ENCODE measurements at places on chromosomes 3 and 15.

DNA sequence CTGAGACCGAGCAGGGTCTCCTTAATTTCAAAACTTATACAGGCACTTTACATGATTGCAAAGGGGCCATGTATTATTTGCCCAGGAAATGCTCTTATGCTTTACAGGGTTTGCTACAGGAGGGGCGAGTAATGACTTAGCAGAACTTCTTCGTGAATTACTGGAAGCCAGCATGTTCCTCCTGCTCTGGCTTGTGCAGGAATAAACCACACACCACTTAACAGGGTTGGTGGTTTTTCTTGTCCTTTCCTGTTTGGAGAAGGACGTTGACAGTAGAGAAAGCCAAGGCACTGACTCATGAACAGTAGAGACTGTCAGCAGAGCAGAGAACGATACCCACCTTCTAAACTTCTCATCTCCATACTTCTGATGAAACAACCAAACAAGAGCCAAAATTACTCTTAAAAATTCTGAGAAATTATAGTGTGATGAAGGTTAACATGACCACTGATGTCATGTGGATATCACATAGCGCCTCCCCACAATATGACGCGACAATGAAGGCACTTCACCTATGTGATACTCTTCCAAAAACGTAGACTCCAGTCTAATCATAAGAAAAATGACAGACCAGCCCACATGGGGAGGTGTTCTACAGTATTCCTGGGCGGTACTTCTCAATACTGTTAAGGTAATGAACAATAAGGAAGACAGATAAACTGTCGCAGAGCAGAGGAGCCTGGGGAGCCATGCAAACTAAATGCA is 24.7 kb upstream of the MCTP2 start:
- DNase-seq: no peak

DNA sequence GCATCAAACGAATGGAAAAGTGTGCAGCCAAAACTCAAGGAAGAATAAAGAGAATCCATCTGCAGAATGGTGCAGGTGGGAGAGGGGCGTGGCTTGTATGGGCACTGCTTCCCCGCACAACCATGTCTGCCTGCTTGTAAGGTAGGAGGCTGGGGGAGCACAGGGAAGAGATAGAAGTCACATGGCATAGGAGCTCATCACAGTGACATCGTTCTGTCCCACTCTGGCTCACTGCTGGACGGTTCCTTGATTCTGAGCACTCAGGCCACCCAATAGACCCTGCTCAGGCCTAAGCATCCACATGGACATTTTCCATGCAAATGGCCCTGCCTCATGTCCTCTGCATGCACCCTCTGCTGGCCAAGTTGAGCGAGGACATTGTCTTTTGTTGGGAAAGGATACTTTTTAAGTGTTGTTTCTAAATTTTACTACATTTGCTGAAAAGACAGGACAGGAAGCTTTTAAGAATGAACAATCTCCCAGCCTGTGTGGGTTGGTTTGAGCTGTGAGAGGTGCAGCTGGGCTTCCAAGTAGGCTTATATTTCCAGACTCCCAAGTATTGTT is 3.1 kb downstream of the MYLK start:
- no peak for DNase-seq

DNA sequence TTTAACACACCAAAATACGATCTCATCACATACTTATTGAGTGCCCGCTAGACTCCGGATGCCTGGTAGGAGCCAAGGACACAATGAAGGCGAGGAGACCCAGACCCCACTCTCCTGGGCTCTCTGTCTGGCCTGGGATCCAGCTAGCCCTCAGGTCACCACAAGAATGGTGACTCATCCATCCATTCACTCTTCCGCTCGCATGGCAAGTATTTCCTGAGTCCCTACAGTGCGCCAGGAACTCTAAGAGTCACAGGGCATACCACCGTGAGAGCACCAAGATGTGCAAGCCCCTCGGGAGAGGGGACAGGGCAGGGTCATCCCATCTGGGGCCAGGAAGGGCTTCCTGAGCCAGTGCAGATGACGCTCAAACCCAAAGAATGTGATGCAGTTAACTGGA is 101.6 kb upstream of the PRR20G start:
- DNase-seq: no peak

GRCh38 chr3:197807969-197808587 is 17.0 kb downstream of the LRCH3 start:
- DNase-seq: no peak

- no peak for DNase-seq
Observed at GRCh38 chr3:46135475-46135874, 72.6 kb downstream of the CCR1 start.

DNA sequence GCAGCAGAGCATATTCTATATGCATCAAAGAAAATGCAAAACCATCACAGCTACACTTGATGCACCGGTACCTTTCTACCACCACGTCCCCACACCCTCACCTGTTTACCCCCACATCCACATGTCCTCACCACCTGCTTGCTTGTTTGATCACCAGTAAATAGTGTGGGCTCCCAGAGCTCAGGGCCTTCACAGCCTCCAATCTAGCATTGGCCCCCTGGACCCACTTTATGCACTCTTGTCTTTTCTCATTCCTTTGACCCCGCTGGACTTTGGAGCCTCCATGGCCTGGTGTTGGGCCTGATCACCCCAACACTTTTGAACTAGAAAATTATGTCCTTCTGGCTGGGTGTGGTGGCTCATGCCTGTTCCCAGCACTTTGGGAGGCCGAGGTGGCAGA is 190.1 kb downstream of the PDE8A start:
- DNase-seq: no peak

DNA sequence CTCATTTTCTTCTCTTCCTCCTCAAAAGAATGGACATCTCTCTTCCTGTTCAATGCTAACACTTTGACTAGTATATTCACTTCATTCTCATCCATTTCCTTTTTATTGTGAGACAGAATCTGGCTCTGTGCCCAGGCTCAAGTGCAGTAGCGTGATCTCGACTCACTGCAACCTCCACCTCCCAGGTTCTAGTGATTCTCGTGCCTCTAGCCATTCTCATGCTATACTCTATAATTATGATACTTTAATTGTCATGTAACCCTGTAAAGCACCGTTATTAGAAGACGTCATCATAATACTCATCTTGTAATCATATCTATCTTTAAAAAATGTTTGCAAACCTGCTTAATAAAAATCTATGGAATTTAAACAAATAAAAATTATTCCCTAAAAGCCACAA is 107.0 kb downstream of the SHOX2 start:
- no peak for DNase-seq

- no peak for DNase-seq
Observed at GRCh38 chr3:107430996-107431245, 53.7 kb downstream of the CCDC54 start.

DNA sequence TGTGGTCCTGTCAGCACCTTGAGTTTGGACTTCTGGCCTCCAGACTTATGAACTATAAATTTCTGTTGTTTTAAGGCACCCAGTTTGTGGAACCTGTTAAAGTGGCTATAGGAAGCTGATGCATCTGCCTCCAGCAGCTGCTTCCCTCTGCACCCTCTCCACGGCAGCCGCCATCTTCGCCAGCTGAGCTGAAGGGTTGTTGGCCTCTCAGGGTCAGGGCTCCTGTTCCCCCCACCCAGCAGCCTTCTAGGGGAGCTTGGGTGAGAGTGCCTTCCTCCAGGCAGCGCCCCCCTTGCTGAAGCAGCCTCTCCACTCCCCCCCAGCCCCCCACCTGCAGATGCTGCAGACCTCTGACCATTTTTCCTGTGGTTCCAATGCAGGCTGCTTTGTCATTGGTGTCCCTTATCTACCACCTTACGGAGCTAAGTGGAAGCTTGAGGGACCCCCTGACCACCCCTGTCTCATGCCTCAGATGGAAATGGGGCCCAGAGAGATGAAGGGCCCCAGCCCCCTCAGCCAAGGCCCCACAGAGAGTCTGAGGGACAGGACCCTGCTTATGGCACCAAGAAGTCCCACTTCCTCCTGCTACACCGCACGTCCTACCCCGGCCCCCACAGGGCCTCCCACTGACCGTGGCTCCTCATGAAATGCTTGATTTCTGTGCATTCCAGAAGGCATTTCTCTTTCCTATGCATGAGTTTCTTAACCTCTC is 61.4 kb upstream of the TLE3 start:
- DNase-seq: no peak
